ENCODE measurements at places on chromosomes 4 and X.
A peak's percentile ranks its signal among the peaks of the same experiment; 100 is the strongest.

DNA sequence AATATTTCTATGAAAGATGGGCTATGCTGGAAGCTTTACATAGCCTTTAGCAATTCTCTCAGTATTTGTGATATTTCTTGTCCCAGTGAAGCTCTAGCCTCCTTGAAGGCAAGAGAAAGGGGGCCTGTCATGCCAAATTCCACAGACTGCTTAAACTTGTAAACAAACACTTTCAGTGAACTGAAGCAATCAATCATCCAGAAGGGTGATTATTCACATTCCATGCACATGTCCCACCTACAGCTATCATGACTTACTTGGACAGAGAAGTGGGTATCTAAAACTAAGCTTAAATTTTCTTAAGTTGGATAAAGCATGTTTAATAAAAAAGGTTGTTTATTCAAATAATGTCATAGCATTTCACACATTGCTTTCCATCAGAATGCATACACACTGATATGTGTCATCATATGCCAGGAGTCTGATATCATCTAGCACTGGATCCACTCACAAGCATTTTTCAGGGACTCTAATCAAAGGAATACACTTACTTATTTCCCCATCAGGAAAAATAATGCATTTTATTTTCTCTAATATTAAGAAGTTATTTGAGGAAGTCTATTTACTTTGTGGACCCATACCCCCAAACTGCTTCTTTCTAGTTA, 1.2 kb upstream of the FSTL5 start:
- DNase-seq, result no peak

GRCh38 chrX:68945603-68946228, 116.9 kb downstream of the EFNB1 start:
- DNase-seq, result no peak

DNA sequence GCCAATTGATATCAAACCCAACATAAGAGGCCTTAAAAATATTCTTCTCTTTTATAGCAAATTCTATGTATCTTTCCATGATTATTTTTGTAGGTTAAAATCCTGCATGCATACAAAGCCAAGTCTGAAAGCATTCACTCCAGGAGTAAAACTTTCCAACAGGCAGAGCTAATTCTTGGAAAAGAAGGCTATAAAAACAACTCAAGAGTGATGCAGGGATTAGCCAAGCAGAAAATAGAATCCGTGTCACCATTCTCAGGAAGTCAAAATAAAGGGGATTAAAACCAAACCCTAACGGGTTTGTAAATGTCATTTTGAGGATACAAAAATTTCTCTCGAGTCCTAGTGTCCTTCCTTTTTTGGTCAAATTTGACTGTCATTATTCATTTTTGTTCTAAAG, 412.4 kb downstream of the DMD start:
- no peak for DNase-seq

GRCh38 chr4:38030023-38030422, 69.8 kb downstream of the PTTG2 start:
- DNase-seq, result peak; percentile 13

- DNase-seq, result no peak
Observed at GRCh38 chr4:162503868-162504267, 340.1 kb upstream of the FSTL5 start.

GRCh38 chr4:37685161-37685822, 884 bp downstream of the RELL1 start:
- no peak for DNase-seq

DNA sequence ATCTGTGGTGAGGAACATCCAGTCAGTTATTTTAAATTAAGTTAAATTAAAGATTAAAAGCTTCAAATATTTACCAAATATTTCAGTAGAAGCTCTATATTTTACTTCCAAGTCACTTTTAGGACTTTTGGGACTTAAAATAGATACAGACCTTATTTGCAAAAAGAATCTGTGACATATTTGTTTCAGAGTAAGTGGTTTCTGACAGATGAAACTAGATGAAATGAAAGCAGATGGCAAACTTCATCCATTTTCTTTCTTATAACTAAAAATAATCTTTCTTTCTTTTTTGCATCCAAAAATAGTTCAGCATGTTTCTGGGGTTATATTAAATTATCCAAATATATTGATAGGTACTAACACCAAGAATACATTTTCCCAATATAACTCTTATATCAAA, 6.6 kb upstream of the UTP3 start:
- DNase-seq, result no peak

DNA sequence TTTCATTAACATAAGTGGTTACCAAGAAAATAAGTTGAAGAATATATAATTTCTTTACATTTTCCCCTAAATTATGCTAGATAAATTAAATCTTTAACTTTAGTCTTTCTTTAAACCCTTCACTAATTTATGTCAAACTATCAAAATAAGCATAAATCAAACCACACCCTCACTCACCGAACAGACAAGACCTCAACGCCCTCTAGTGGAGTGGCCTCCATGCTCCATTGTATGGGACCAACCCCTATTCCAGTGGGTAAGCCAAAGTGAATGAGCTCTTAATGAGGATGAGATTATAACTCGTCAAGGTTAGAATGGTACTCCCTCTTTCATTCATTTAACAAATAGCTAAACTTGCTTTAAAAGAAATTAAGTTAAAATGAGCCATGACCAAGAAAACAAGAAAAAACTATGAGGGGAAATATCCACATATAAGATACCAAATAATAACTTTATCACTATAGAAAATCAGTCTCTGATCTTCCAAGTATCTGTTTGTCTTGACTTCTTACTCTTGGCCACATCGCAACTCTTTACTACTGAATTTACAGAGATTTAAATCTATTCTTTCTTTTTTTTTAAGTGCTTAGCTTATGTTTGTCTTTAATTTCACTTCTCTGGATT, 15.6 kb upstream of the BBS12 start:
- DNase-seq, result no peak

DNA sequence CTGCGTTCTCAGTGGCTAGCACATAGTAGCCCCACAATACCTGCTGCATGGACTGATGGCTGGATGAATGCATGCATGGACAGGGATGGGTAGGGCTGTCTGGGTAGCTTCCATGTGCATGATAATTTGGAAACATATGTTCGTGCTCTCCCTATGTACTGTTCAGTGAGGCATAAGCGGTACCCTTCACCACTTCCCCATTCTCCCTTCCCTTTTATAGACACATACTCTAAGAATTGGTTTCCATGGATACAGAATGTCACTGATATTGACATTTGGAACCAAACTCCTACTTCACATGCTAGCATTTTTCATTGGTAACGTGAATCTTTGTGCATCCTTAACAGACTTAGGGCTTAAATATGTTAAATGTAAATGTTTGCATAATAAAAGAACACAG, 20.4 kb downstream of the USP46 start:
- no peak for DNase-seq

GRCh38 chr4:4559596-4559995, 17.7 kb upstream of the STX18 start:
- DNase-seq, result no peak

DNA sequence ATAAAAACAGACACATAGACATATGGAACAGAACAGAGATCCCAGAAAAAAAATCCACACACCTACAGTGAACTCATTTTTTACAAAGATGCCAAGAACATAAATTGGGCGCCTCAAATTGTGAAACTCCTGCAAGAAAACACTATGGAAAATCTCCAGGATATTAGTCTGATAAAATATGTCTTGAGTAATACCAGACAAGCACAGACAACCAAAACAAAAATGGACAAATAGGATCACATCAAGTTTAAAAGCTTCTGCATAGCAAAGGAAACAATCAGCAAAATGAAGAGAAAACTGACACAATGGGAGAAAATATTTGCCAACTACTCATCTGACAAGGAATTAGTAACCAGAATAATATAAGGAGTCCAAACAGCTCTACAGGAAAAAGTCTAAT, 337.3 kb upstream of the DIPK2B start:
- no peak for DNase-seq

DNA sequence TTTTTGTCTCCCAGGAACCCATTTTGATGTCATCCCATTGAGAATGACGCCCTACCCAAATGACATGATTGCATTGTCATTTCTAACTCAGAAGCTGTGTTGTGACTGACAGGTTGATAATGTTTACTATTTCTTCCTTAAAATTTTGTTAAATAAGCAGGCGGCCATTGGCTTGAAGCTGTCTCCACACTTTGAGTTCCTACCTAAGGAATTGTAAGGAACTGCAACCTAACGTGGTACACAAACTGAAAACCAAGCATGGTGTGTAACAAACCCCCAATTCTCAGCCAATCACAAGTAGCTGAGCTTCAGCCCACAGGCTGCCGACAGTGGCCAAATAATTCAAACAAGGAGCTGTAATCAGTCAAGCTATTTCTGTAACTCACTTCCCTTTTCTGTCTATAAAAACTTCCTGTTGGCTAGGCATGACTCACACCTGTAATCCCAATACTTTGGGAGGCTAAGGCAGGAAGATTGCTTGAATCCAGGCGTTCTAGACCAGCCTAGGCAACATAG, 2.9 kb upstream of the MND1 start:
- DNase-seq, result no peak

All from fibroblast of skin of left quadriceps (primary cell).